Cardiac fibroblast (primary cell): ENCODE measurements at places on chromosomes 2 and 18.

DNA sequence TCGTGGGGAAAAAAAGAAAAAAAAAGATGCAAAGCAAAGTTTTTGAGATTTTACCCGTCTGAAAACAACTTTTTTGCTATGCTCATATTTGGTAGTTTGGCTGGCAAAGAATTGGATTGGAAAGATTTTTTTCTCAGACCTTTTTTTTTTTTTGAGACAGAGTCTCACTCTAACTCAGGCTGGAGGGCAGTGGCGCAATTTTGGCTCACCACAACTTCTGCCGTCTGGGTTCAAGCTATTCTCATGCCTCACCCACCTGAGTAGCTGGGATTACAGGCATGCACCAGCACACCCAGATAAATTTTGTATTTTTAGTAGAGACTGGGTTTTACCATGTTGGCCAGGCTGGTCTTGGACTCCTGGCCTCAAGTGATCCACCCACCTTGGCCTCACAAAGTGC, 56.3 kb upstream of the TANC1 start:
- no peak for DNase-seq

DNA sequence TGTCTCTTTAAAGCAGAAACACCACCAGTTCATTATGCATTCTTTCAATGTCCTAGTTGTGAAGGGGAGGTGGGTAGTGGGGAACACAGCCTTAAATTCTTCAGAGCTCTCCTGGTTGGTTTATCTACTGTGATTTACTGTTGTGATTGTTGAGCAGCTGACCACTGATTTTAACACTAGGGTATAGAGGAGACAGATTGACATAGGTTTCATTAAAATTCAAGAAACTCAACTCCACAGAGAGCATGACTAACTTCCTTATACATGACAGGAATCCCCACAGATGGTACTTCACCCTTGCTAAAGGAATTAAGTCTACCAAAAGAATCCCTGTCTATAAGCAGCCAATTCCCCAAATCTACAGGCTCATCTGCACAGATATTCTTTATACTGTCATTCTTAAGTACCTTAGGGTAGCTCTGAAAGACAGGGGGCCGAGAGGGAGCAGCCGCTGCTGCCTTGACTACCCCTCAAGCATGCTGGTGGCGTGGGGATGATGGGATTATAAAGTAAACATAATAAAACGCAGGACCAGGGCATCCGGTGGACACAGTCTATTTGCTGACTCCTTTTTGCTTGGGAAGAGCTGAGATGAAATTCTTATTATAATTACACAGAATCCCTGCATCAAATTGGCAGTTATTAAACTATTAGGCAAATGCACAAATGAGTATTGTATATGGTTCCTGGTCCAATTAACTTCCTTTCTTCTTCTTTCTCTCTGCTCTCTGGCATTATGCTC, 1377.6 kb upstream of the PIK3C3 start:
- DNase-seq, result no peak

- peak; percentile 18 for DNase-seq
These were observed 16.7 kb downstream of the IL1F10 start for GRCh38 chr2:113084249-113085000.

GRCh38 chr2:191032588-191033429, 18.8 kb upstream of the STAT1 start:
- no peak for DNase-seq

- DNase-seq, result peak; percentile 35
These were observed 61.8 kb downstream of the CDH20 start for GRCh38 chr18:61394983-61395382.

DNA sequence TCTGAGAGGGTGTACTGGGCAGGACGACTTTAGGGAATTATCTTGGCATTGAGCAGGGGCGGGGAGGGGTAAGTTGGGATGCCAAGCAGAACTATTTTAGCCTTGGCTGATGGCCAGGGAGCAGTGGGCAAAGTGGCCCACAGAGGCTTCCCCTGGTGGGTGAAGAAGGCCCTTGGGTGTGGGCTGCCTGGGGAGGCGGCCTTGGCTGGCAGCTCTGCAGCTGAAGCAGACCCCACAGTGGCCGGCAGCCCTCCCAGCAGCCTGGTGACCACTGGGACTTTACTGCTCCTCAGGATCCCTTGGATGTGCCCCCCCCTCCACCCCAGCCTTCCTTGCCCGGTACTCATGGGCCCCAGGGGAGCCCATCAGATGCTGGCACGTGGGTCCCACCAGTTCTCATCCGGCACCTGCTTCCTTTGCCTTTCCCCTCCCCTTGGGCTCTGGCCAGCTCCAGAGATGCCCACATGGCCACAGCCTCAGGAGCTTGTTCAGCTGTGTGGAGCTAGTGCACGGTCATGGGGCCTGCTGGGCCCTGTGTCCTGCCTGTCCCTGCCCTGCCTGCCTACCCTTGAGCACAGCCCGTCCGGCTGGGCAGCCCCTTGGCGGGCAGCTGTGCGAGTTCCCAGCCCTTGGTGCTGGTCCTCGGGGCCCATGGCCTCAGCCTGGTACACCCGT, 122.1 kb upstream of the HS6ST1 start:
- DNase-seq, result no peak

- DNase-seq, result peak; percentile 33
These were observed 216.4 kb downstream of the STK39 start for GRCh38 chr2:168030862-168031624.

GRCh38 chr2:211133766-211134165, 577.4 kb downstream of the CPS1 start:
- DNase-seq, result peak; percentile 22

- DNase-seq, result no peak
These were observed 74.2 kb downstream of the TNS1 start for GRCh38 chr2:217928324-217929181.

DNA sequence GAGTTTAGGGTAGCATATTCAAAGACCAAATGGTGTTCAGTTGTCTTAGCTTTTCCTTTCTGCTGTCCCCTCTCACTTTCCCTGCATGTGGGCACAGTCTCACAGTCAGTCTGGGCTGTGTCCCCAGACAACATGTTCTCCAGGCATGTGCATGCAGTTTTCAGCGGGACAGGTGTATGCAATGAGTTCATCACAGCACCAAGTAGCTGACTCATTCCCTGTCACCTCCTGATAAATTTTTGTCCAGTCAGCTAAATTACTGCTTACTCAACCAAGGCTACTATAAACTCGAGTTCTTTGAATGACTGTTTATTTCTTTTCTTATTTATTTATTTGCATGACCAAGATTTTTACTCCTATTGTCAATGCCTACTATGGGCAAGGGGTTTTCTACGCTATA, 148.8 kb upstream of the CDH19 start:
- no peak for DNase-seq

DNA sequence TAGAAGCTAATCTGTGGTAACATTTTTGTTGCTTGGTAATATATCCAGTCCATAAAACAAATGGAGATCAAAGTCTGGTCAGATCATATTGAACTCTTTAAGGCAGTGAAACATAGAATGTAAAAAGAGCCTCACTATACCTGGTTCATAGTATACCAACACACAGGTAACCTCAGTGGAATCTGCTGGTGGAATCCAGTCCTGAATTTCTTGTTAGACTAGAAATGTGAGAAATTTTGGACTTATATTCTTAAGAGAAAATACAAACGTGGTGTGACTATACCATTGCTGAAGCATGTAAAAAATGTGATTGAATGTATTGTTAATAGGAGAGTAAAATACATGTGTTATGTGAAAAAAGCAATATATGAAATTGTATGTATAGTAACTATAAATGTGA, 46.1 kb upstream of the GRHL1 start:
- DNase-seq, result no peak

DNA sequence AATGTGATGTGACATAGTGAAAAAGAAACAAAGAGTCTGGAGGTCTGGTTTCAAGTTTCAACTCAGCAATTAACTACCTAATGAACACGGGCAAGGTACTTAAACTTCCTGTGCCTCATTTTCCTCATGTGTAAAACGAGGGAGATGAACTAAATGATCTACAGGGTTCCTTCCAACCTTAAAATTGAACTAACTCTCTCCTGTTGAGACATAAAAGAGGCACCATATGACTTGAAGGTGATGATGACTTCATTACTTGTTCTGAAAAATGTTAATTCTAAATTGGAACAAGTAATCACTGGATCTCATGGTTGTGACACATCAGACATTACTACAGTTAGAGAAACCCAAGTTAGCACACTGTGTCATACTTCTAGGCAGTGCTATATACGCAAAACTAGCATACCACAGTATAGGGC, 8.9 kb upstream of the REL start:
- no peak for DNase-seq

- no peak for DNase-seq
These were observed 1.0 kb downstream of the PLEK start for GRCh38 chr2:68366083-68366560.

- DNase-seq, result no peak
These were observed 617.7 kb downstream of the MBD2 start for GRCh38 chr18:53606792-53607191.

GRCh38 chr2:238027058-238027457, 33.7 kb upstream of the SCLY start:
- no peak for DNase-seq

- no peak for DNase-seq
These were observed 123.6 kb downstream of the ZEB2 start for GRCh38 chr2:144396318-144396717.

DNA sequence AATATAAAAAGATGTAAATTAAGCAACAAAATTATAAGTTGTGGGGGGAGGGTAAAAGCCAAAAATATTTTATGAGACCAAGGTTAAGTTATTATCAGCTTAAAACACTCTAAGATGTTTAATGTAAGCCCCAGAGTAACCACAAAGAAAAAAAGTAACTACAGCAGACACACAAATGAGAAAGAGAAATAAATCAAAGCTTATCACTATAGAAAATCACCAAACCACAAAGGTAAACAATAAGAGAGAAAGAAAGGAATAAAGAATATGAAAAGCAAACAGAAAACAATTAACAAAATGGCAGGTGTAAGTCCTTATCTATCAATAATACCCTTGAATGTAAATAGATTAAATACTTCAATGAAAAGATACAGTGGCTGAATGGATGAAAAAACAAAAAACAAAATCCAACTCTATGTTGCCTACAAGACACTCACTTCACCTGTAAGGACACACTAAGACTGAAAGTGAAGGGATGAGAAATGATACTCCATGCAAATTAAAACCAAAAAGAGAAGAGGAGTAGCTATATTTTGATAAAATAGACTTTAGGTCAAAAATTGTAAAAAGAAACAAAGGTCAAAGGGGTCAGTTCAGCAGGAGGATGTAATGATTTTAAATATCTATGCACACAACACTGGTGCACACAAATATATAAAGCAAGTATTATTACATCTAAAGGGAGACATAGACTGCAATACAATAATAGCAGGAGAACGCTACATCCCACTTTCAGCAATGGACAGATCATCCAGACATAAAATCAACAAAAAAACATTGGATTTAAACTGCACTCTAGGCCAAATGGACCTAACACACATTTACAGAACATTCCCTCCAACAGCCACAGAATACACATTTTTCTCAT, 80.7 kb downstream of the PTPN2 start:
- DNase-seq, result no peak

- peak; percentile 72 for DNase-seq
These were observed 187.1 kb downstream of the ZBTB7C start for GRCh38 chr18:48222118-48222517.

DNA sequence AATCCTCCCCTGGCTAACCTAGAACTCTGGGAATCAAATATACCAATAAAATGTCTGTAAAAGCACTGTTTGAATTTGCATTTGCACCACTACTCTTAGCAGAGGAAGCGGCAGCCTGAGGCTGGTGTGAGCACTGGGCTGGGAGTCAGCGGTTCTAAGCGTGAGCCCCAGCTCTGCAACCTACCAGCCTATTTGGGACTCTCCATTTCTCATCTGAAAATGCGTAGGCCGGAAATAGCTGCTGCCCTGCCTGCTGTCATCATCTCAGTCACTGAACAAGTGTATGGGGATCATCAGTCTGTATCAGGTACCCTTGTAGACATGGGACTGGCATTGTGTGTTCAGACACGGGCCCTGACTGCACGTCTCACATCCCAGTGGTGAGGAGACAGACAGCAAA, 194.3 kb downstream of the ANKRD30B start:
- no peak for DNase-seq

- no peak for DNase-seq
These were observed 18.0 kb downstream of the SUCLG1 start for GRCh38 chr2:84441036-84441435.

DNA sequence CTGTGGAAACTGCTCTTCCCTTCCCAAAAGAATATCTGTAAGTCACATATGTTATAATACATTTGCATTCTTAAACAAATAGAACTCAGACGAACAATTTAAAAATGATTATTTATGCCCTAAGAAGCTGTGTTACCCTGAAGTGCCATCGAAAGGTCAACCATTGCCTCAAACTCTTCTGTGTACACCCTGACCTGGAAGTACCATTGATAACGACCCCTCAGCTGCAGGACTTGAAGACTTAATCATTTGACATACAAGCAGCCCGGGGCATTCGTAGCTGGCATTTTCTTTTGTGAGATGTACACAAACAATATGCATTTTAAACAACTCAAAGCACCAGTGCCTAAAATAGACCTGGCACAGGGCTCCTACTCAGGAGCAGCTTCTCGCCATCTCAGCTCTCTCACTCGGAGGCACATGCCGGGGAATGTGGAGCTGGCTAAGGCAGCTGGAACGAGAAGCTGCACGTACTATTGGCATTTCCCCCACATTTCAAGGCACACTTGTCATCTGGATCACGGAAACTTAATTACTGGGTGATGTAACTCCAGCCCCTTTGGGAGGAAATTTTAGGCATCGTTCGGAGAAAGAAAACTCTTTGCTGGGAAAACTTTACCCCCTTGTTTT, 170.0 kb upstream of the GALNT5 start:
- peak; percentile 44 for DNase-seq

DNA sequence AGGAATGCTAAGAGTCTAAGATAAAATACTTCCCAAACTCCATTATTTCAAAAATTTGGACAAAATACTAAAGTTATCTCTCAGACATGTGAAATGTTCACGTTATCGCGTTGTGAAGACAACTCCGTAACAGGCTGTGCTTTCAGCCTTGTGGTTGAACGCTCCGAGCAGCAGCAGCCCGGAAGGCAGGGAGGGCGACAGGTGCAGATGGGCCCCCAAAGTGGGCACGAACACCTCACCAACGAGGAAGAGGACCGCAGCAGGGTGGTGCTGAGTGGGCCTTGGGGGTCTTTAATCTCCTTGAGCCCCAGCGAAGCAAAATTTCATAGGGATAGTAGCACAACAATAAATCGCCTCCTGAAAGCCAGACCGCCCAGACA, 1.0 kb upstream of the FAM110C start:
- no peak for DNase-seq

GRCh38 chr18:2070631-2071030, 500.7 kb downstream of the METTL4 start:
- DNase-seq, result no peak

GRCh38 chr2:100983684-100984310, 18.3 kb upstream of the RPL31 start:
- DNase-seq, result no peak

- DNase-seq, result no peak
These were observed 387.6 kb upstream of the TNP1 start for GRCh38 chr2:217247476-217247875.

DNA sequence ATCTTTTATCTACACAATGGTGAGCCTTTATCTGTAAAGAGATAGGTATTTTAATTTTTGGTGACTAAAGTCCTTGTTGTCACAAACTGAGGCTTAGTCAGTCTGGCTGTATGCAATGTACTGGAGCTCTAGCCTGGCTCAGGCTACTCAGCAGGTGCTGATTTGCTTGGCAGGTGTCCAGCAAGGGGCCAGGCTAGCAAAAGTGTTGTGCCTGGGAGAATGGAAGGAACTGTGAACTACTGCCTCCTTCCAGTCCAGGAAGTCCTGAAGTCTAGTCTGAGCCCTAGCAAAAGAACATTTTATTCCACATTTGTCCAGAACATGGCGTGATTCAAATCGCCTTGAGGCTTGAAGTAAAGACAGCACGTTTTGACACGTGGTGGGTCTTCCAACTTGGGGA, 260.5 kb downstream of the CCDC85A start:
- DNase-seq, result peak; percentile 9
